ENCODE measurements at places on chromosomes 1 and 21.

GRCh38 chr1:42311138-42311537, 23.9 kb downstream of the FOXJ3 start:
- no peak for DNase-seq

DNA sequence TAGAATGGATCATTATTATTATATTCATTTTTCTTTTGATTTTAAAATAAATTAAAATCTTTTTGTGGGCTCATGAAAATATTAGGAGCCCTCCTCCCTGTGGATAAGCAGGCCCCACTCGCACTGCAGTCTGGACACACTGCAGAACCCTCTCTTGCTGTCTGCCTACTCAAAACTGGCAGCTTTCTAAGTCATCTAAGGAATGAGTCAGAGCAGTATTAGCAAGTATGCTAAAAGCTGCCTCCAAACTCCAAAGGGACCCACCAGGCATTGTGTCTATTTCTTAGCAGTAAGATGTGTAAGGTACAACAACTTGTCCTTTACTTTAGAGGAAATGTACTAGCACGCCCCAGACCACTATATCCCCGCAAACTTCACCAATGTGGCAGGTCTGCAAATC, 108.8 kb downstream of the SYF2 start:
- DNase-seq: no peak

GRCh38 chr1:15214527-15214926, 32.5 kb upstream of the FHAD1 start:
- DNase-seq: no peak

DNA sequence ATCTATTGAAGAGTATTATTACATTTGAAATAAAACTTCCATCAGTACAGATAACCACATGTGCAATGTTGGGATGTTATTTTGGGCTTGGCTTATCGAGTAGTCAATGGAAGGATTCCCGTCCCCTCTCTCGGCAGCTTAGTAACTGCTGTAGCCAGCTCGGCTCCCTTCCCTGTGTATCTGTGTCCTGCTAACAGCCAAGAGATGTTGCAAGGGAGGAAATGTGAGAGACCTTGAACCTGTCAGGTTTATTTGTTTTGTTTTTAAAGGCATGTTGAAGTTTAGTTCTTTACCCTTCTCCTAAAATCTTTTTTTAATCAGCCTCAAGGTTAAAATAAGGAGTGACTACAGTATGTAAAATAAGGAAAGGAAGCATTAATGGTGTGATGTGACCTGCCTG, 13.6 kb upstream of the TARS2 start:
- no peak for DNase-seq

GRCh38 chr1:210311726-210312493, 16.8 kb upstream of the HHAT start:
- DNase-seq: no peak

DNA sequence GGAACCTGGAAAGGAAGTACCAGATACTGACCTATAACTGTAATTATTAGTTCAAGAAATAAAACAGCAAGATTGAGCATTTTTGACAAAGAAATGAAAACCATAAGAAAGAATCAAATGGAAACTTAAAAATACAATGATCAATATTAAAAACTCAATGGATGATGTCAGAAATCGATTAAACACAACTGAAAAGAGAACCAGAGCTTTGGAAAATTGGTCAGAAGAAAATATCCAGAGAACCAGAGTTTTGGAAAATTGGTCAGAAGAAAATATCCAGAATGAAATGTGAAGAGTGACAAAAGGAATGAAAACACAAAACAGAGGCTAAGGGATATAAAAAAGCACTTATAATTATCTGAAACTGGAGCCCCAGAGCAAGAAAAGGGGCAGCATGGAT, 438.6 kb downstream of the AJAP1 start:
- no peak for DNase-seq

DNA sequence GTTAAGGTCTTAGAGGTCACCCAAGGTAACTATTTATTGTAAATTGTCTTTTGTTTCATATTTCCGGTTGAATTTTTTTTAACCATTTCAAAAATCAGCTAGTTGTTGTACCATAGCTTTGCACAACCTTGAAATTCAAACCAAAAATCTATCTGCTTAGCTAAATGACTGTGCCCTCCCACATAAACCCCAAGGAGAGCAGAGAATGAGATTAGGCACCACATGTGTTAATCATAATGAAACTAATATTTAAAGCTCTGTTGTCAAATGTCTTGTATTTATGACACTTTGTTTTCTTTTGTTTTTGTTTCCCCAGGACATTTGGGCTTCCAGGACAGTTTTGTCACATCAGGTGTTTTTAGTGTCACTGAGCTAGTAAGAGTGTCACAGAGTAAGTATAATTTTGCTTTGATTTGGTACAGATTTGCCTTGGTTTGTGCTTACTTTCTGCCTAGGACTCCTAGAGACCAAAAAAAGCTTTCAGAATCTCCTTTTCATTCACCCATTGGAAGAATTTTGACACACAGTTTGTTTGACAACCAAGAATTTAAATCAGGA, 249.9 kb downstream of the NFIA start:
- no peak for DNase-seq

- no peak for DNase-seq
Observed at GRCh38 chr1:31869449-31869848, 53.6 kb upstream of the SPOCD1 start.

DNA sequence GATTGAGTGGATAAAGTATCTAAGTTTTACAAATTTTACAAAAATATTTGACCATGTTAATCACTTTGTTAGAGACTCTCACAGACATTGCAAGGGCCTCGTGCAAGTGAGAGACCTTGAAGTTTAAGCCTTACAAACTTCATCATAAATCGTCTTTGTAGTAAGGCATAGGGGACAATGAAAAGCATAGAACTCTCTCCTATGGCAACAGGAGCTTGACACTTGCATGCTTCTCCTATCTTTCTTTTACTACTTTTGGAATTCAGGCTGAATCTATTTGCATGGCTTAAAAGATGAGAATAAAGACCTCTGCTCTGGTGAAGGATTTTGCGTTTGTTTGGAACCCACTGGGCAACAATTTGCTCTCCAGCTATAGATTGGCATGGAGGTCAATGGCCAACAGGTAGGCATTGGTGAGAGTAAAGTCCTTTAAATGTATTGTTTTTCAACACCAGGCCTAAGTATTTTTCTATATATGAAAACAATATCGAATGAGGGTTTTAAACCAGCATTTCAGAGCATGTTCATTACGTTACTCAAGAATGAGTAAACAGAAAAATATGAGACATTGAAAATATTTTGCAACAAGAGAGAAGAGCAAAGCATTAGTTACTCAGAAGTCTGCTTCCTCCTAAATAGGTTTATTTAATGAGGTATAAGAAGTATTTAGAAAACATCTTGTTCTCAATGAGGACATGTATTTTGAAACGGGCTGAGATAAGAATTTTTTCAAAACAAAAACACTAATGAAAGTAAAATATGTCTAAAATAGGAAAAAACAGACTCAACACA, 192.2 kb downstream of the TGFB2 start:
- DNase-seq: no peak

DNA sequence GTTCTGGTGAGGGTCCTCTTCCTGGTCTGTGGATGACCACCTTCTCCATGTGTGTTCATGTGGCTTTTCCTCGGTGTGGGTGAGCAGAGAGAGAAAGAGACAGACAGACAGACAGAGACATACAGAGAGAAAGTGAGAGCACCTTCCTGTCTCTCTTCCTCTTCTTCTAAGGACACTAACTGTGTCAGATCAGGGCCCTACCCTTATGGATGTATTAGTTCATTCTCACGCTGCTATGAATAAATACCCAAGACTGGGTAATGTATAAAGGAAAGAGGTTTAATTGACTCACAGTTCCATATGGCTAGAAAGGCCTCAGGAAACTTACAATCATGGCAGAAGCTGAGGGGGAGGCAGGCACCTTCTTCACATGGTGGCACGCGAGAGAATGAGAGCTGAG, 131.5 kb upstream of the ZNF648 start:
- DNase-seq: no peak

GRCh38 chr1:226002667-226003501, 3.7 kb upstream of the SDE2 start:
- DNase-seq: peak; percentile 93
